ENCODE measurements at places on chromosomes 2 and 18.
A peak's percentile ranks its signal among the peaks of the same experiment; 100 is the strongest.

DNA sequence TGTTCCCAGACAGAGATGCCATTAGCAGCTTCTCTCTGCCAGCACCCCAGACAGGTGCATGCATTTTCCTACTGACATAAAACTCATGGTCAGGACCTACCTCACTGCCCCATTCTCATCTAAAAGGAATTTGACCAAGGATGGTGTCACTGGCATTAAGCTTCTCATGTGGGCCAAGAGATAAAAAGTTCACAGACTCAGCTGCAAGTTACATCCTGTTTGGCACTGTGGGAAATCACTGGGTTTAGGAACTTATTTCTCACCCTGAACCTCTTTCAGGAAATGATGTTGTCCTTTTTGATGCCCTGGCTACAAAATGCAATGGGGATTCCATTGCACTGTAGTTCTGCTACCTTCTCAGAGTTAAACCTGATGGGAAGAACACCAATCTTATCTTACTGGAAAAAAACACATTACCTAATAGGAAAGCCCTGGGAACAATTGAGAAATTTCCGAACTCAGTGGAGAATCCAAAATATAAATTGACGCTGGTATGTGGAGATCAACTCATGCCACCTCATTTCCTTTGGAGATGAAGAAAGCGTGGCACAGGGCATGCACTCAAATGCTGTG is 252.1 kb upstream of the COPS8 start:
- peak; percentile 94 for DNase-seq

DNA sequence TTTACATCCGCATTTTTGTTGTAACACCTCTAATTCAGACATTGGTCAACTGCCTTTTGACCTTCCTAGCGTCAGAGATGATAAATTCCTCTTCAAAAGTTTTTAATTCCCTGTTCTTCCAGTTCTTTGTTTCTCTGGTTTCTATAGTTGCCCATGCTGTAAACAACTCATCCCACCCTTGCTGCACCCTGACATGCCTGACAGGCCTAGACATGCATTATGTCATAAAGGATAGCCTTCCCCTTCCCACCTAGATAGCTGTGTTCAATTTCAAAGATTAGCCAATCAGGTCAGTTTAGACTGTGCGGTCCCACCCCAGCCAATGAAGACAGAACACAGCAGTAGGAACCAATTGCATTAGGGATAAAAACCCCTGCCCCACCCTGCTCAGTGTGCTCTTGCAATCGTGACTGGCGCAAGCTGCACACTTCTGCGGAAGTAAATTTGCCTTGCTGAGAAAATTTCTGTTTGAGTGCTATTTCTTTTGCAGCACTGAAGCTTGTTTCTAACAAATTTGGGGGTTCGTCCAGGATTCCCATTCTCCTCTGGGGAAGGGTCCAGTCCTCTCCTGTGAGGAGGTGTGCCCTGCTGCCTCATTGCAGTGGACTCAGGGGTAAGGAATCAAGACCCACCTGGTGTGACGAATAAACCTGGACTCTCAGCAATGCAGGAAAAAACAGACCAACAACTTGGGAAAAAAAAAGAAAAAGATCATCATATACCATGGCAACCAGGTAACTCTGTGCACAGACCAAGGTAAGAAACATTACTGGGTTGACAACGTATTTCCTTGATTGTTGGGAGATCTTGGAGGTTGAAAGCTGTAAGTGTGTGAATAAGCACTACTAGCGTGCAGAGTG is 9.1 kb upstream of the SAP130 start:
- DNase-seq = no peak

- DNase-seq = no peak
Observed at GRCh38 chr2:121018136-121019061, 266.6 kb downstream of the TFCP2L1 start.

GRCh38 chr2:220510668-220511067 is 883.2 kb downstream of the SLC4A3 start:
- no peak for DNase-seq

DNA sequence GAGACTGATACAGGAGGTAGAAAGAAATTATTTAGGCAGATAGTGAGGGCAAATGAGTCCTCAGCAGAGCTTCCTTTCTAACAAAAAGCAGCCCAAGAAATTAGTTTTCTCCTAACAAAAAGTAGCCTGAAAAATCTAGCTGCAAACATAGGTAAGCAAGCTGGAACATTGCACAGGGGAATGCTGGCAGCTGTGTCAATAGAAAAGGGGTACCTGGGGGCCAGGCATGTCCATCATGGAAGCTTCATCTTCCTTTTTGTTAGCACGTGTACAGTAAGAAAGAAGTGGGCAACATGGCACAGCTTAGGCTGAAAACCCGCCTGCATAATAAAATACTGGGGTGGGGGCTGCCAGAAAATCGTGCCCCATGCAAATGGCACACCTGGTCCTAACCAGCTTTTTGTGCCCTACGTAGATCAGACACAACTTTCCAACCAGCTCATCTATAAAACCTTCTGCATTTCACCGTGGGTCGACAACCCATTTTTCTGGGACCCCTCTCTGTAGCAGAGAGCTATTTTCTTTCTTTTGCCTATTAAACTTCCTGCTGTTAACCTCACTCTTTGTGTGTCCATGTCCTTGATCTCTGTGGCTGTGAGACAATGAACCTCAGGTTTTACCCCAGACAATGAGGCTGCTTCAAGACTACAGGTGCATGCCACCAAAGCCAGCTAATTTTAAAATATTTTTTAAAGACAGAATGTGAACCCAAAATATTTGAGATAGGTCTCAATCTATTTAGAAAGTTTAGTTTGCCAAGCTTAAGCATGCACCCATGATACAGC is 6.6 kb upstream of the MTHFD2 start:
- DNase-seq = no peak

DNA sequence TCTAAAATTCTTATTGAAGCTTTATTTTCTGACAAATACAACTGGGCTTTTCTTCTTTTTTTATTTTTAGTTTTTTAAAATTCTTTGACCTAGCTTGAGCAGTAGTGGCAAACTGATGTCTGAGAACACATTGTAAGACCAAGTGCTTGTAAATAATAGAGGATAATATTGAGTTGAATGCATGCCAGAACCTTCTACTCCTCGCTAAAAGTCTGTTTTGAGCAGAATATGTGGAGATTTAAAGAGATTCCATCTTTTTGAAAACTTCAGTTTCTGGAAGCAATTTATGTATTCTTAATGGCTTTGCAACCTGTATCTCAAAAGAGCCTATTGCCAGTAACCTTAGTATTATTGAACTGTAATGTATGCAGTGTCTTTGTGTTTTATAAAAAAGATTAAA is 148.3 kb downstream of the KCNJ3 start:
- DNase-seq = no peak

GRCh38 chr2:206273905-206274304 is 558 bp upstream of the ZDBF2 start:
- DNase-seq = no peak

All from pulmonary artery endothelial cell (primary cell).